ENCODE measurements at places on chromosomes 12 and 14.

DNA sequence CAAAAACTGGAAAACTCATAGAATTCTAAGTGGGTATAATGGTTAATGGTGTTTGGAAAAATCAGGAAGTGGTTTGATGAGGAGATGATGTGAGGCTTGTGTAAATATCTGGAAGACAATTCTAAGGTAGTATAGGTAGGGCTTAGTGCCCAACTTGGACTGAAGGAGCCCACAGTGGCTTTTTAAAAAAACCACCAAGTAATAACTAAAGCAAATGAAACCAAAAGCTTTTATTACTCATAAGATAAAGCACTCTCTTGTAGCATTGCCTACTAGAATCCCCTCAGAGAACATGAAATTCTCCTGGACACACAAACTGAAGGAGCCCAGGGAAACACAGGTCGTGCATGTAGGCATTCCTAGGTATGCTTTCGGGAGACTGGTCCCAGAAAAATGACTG lies 324.5 kb downstream of the NELL2 start:
- DNase-seq = no peak

DNA sequence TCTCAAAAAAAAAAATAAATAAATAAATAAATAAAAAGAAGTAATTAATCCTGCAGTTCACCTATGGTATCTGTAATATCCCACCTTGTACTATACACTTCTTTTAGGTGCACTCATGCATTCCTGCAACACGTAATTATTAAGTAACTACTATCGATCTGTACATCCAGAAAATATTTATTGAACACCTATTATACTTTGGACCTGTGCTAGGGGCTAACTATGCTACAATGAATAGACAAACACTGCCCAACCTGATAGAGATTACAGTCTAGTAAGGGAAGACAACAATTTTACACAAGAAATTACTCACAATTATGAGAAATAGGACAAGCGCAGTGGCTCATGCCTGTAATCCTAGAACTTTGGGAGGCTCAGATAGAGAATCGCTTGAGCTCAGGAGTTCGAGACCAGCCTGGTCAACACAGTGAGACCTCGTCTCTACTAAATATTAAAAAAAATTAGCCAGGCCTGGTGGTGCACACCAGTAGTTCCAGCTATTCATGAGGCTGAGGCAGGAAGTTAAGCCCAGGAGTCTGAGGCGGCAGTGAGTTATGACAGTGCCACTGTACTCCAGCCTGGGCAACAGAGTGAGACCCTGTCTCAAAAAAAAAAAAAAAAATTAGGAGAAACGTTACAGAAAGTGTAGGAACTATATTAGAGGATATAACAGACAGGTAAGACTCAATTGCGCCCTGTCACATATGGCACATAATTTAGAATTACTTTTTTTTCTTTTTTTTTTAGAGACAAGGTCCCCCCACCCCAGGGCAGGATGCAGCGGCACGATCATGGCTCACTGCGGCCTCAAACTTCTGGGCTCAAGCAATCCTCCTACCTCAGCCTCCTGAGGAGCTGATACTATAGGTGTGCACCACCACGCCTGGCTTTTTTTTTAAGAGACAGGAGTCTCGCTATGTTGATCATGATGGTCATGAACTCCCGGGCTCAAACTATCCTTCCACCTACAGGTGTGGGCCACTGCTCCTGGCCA lies 1.2 kb downstream of the NRDE2 start:
- no peak for DNase-seq

GRCh38 chr14:98711453-98711852 lies 560.5 kb downstream of the BCL11B start:
- DNase-seq = no peak

- DNase-seq = no peak
Observed at GRCh38 chr14:74552623-74553022, 59.1 kb downstream of the ISCA2 start.

DNA sequence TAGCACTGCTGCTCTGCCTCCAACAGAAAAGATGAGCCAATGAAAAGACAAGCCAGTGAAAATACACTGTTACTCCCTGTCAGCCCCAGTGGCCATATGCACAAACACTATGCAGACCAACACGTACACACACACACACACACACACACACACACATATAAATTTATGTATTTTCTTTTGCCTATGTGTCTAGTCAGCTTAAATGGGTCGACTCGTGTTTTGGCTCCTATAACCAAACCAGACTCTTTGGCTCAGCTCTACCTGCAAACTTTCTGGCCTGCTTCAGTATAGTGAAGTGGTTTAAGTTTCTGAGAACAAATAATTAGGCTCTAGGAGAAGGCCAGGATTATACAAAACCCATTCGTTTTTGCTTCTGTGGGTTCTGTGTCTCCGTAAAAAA lies 30.3 kb upstream of the PMCH start:
- DNase-seq = no peak

- no peak for DNase-seq
Observed at GRCh38 chr14:75515629-75515996, 6.7 kb upstream of the BATF start.

DNA sequence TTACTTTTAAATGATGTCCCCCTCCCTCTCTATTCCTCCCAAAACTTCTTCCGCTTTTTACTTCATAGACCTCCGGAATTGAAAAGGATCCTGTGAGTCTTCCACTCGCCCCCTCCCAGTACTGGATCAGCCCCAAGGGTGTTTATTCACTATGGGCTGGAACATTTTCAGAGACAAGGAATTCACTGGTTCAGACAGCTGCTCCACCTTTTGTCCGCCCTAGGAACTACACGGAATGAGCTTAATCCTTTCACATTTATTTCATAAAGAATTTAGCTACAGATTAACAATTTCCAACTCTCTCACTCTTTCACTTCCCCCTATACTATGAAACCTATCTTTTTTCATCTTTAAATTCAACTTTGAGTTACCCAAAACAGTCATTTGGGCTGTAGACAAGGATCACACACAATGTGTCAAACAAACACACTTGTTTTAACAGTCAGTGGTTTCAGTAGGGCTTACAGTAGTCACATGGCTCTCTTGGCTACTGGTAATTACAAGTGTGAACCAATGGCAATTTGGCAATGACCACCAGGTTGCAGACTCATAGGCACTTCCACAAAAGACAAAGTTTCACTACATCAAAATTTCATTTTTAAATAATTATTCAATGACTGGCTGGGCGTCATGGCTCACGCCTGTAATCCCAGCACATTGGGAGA lies 20.6 kb downstream of the CNIH1 start:
- DNase-seq = no peak

DNA sequence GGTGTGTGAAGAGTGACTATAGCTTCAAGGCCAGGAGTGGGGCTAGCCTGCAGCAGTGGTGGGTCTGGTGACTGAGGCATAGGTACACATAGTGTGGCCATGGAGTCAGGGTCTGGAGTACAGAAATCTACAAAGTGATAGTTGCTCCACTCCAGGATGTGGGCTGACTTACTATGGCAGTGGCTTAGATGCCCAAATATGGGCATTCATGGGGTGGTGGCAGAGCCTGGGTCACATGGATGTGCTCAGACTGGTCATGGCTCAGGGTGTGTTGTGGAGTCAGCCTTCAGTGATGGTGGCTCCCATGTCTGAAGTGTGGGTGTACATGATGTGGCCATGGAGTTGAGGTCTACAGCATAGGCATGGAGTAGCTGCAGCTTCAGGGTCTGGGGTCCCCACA lies 27.3 kb downstream of the CLEC6A start:
- DNase-seq = no peak

DNA sequence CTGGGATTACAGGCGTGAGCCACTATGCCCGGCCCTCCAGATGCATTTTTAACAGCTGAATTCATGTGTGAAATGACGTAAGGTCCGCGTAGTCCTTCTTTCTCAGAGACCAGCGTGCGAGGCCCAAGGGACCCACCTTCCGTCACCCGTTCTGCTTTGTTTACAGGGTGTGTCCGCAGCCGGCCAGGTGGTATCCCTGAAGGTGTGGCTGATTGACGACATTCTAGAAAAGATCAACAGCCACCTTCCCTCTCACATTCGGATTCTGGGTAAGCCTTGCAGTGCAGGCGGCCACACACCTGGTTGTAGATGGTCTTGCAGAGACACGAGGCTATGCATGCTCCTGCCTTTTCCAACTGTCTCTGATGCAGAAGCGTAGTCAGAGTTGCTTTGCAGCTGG lies 9.9 kb downstream of the PUS1 start:
- DNase-seq = no peak

DNA sequence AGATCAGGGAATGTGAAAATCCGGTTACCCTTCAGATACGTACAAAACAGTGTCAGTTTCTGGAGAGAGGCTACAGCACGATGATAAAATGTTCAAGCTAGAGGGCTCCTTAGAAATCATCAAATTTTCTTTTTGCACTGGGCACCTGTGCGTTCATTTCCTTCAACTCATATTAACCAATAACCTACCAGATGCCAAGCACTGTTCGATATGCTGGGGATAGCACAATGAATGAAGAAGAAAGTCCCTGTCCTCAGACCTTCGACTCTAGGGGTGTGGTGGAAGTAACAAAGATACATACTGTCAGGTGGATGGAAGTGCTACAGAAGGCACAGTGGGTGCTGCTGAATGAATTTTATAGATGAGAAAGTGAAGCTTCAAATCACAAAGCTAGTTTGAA lies 172.3 kb downstream of the FOXN3 start:
- no peak for DNase-seq

- no peak for DNase-seq
Observed at GRCh38 chr12:46224386-46224785, 44.5 kb downstream of the SLC38A1 start.

GRCh38 chr12:65308601-65309071 lies 30.2 kb downstream of the MSRB3 start:
- DNase-seq = no peak

- DNase-seq = peak; percentile 82
Observed at GRCh38 chr12:124545508-124546418, 21.6 kb downstream of the NCOR2 start.

GRCh38 chr12:81261508-81262207 lies 183.8 kb downstream of the ACSS3 start:
- DNase-seq = no peak

- no peak for DNase-seq
Observed at GRCh38 chr14:61973981-61974380, 211.8 kb downstream of the SNAPC1 start.

GRCh38 chr12:15733136-15733535 lies 56.1 kb downstream of the EPS8 start:
- DNase-seq = no peak

DNA sequence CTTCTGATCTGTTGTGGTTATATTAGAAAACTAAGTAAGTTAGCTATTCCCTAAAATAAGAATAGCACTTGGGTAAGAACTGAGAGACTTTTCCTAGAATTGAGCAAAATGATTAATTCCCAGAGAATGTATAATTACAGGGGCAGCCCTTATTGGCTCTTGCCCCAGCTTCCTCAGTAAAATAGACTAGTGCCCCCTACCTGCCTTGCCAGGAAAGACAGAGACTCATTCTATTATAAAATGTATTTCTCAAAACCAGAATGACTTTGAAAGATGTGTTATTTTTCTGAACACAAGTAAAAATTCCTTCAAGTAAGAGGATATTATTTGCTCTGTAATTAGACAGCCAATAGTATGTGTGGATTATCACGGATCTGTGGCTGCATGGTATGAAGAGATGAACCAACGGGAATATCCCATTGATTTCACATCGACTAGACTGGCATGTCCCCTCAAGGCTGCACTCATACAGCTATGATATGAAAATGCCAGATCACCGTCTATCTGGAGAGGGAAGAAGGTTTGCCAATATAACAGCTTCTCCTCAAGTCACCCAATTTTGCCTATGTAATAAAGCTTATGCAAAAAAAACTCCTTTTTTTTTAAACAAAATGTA lies 7.4 kb upstream of the GLRX5 start:
- peak; percentile 71 for DNase-seq

- DNase-seq = no peak
Observed at GRCh38 chr12:5391653-5392052, 40.3 kb upstream of the NTF3 start.

DNA sequence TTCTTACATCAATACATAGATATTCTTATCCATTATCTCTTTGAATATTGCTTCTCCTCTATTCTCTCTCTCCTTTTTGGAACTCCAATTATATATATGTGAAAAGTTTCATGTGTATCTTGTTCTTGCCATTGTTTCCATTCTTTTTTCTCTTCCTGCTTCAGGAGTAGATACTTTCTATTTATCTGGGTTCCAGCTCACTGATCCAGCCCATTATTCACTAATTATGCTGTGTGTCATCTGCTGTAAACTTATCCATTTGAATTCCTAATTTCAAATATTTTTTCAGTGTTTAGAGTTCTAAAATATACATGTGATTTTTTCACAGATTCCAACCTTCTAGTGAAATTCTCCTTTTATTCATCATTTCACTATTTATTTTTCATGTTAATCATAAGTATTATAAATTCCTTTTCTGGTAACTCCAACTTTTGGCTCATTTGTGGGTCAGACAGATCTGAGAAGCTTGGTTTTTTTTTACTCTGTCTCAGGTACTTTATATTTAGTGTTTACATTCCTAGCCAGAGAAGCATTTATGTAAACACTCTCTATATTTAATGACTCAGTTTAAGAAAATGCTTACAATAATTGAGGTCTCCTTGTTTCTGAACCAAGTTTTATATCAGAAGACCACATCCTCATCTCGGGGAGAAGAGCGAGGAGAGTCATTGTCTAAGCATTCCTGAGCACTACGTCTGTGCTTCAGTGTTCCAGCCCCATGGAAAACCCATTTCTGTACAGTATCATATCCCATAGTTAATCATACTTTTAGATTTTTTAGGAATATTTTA lies 15.9 kb upstream of the AMIGO2 start:
- no peak for DNase-seq

DNA sequence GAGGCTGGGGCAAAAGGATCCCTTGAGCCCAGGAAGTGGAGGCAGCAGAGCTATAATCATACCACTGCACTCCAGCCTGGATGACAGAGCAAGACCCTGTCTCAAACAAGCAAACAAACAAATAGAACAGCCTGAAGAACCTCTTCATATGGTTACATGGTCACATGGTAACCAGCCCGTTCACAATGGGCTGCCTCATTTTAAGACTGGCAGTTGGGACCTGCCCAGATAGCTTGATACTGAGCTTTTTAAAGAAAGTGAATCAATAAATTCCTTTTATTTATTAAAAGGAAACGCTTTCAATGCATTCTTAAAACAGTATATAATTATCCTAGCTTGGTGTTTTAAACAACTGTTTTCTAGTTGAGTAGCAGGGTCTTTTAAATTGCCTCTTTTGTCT lies 10.5 kb downstream of the MLXIP start:
- no peak for DNase-seq

- no peak for DNase-seq
Observed at GRCh38 chr14:44453433-44454171, 53.5 kb downstream of the FSCB start.

DNA sequence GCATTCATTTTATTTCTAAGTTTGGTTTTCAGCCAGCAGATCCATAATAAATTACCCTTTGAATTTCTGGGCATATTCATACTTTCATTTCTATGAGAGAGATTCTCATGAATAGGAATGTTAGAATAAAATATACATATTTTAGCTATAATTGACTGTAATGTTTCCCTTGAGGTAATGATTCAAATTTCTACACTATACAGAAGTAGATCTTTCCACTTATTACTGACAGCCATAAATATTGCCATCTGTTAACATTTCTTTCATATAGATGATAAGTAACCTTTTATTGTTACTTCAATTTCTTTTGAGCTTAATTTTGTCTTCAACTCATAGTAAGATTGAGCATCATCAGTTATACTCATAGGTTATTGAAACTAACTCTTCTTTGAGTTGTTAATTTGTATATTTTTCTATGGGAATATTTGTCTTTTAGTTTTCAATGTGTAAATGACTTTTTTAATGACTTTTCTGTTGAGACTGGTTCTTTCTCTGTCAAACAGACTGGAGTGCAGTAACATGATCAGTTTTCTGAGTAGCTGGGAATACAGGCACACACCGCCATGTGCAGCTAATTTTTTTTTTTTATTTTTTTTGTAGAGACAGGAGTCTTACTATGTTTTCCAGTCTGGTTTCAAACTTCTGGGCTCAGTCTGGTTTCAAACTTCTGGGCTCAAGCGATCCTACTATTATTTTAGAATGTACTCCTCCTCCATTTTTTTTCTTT lies 991.6 kb downstream of the SLC6A15 start:
- no peak for DNase-seq
